ENCODE measurements at places on chromosomes 6 and 20.

GRCh38 chr6:70860045-70860444, 96.8 kb downstream of the B3GAT2 start:
- no peak for DNase-seq

DNA sequence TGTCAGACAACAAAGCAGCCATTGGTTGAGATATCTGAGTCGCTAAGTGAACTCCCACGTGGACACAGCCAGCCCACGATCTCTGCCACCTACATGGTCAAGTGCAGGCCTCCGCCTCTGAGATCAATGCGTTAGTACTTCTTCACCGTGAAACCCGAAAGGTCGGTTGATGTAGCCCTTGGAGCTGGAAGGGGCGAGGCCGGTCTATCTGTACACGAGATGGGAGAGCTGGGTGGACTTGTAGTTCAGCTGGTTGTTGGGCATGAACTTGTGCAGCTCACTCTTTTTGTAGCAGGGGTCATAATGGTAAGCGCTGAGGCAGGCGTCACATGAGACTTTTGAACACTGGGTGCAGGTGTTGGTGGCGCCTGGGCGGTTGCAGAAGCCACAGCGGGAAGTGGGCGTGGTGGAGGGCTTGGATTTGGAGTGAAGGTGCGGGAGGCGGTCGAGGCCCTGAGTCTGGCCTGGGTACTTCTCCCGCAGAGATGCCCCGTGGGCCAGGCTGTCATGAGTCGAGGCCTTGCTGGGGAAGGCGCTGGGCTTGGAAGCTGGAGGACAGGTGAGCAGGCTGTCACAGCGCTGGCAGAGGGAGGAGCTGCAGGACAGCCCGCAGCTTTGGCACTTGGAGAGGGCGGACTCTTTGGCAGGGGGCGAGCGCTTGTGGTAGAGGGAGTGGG, 9.8 kb downstream of the SPATA2 start:
- DNase-seq: no peak

DNA sequence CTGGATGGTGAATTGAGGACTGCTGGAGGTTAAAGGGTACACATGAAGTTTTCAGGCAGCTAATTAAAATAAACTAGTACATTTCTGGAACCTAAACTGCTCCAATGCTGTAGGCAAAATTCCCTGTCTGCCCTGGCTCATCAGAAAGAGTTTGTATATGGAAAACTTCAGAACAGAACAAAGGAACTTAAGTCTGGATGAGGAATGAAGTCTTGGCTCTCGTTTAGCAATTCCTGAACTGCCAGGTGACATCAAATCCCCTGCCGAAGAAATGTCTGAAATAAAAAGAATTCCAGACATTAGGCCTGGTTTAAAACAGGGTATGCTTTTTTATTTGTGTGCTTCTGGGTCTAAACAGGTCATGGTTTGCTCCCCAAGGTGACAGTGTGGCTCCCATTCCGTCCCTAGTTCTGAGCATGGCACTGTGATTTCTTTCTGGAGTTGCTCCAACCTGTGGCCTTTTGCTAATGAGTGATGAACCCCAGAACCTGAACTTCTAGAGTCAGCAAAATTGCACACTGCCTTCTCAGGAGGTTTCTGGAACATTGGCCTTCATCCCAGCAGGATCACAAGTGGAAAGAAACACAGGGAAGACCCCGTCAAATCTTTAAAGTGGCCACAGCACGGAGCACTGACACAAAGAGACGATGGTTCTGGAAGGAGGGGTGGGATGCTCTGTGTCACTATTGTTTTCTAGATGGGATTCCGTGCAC, 129.4 kb upstream of the NAA20 start:
- no peak for DNase-seq

DNA sequence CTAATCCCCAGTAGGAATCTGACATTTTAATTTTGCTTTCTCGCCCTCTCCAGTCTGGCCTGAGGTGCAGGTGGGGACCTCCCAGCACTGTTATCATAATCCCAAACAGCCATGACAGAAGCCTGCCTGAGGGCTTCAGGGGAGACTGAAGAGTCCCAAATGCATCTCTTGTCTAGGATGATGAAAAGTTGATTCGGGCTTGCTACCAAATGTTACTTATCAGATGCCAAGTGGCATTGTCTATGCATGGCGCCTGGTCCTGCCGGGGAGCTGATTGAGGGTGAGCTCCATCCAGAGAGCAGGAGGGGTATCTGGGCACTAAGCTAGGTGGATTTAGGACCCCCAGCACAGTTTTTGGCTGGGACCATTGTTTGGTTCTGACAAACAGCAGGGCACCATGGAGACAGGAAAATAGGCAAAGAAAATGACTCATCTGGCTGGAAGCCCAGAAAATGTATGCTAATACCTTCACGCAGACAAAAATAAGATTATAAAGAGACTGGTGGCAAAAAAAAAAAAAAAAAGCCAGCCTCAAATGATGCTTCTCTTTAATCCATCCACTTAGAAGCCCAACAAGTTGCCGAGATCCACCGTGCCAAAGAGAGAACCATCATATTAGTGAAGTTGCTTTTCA, 513.7 kb upstream of the SULF2 start:
- no peak for DNase-seq

DNA sequence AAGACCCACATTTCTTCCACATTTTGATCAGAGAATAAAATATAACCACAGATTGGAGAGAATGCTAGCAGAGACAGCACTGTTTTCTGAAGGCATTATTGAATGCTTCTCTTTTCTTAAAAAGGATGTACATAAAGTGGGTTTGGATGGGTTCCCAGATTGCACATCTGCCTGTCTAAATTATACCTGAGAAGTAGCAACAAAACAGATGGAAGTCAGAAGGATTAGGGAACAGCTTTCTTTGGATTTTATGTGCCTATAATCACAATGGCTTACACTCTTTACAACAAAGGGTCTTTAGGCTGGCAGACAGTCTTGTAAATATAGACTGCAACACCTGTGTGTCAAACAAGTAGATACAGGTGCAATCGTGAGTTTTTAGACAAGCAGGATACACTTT, 622.2 kb upstream of the MANEA start:
- DNase-seq: no peak

DNA sequence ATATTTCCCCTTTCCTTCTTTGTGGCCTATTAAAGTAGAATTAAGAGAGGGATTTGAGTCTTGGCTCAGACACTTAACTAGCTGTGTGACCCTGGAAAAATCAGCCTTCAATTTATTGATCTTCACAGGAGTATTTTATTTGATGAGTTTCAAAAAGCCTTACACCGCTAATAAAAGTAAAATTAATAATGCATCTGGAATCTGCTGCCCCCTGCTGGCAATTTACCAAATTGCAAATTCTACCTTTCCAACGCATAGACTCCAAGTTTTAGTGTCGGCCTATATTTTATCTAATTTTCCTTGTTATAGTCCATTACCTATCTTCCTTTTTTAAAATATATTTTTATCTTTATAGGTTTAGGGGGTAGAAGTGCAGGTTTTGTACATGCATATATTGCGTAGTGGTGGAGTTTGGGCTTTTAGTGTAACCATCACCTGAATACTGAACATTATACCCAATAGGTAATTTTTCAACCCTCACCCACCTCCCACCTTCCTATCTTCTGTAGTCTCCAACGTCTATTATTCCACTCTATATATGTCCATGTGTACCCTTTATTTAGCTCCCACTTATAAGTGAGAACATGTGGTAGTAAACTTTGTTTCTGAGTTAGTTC, 46.3 kb downstream of the GOPC start:
- DNase-seq: no peak

DNA sequence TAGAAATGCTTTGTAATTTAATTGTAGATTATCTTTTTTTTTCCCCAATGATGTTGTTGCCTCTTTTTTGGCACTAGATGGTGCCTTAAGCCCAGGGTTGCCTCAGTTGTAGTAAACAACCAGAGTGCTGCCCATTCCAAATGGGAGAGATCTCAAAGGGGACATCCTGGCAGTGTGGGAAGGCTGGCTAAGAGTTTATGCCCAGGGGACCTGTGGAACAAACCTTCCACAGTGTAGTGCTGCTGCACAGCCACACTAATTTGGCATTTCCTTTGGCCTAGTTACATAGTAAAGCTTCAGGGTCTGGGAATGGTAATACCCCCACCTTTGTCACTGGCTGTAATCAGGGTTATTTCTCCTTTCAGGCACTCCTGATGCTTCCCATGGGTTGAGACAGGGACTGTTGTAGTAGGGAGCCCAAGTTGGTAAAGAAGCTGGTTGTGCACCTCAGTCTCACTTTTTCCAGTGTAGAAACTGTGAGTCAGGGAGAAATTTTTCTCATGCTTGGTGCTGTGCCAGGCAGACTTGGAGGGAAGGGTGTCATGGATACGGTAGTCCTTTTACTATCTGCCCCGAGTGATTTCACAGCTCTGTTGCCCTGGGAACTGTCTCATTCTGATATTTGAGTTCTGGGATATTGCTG, 177.8 kb upstream of the ECI2 start:
- no peak for DNase-seq

DNA sequence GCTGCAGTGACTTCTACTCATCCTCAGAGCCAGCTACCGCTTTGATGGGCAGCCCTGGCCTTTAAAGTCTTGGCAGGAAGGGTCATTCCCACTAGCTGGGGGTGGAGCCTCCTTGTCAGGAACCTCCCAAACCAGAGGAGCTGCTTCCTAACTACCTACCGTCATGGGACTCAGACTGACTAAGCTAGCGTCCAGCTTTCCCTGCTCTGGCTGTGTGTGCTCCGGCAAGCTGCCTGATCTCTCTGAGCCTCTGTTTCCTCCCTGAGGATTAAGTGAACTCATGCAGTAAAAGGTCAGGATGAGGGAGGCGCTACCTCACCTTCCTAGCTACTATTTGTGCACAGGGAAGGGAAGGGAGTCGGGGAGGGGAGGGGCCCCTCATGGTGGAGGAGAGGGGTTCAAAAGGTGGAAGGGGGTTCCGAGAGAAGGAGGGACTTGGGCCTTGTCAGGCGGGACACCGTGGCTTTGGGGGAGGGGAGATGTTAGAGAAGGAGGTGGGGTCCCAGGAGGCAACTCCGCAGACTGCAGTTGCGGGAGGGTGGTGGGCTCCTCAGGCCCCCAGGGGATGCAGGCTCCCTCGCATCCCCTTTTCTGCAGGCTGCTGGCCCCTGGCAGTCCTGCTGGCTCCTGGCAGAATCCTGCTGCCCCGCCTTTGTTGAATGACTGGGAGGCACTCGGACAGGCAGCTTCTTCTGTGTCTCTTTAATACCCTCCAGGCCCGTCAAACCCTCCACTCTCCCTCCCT, 9.8 kb downstream of the DUSP15 start:
- no peak for DNase-seq

GRCh38 chr6:24149836-24150235, 23.8 kb downstream of the NRSN1 start:
- DNase-seq: no peak

DNA sequence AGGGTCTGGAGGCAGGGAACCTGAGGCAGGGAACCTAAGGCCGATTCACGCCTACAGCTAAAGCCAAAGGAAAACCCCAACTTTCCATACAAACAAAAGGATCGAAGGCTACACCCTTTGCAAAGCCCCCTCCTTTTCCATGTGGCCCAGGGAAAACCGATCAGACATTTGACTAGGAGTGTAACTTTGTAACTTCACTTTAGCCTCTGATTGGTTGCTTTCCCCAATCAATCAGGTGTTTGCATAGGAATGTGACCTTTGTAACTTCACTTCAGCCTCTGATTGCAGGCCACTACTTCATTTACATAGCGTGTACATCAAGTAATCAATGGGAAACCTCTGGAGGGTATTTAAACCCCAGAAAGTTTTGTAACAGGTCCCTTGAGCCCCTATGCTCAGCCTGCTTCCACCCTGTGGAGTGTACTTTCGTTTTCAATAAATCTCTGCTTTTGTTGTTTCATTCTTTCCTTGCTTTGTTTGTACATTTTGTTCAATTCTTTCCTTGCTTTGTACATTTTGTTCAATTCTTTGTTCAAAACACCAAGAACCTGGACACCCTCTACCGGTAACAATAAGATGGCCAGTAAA, 43.3 kb downstream of the CHD6 start:
- no peak for DNase-seq

GRCh38 chr20:45105317-45105716, 4.4 kb upstream of the KCNS1 start:
- DNase-seq: no peak

DNA sequence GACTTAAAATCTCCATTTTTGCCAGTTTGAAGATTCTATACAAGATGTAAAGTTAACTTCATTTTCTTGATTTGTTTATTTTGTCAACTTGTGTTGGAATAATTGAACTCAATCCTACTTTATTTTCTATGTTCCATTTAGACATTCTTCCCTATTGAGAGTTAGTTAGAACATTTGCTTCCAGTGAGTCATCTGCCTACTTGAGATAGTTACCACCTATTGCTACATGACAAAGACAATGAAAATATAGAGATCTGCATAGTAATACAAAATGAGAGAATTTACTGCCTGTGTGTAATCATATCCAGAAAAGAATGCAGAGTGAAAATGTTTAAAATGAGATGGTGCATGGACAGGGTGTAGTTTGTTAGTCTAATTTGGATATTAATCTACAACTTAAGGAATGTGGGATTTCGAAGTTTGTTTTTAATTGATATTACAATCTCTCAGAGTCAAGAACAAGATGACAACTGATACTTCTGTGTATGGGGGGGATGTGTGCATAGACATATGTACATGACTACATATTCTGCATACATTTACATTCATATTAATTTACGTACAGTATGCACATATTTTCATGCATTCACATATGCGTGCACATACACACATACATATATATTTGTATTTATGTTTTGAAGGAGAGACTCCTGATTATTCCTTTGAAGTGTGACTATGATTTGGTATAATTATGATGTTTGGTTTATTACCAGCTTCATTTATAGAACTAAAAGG, 420.1 kb downstream of the NKAIN2 start:
- no peak for DNase-seq

- no peak for DNase-seq
Observed at GRCh38 chr20:40433341-40433861, 255.6 kb downstream of the MAFB start.

GRCh38 chr6:32170294-32170693, 5.6 kb downstream of the AGPAT1 start:
- DNase-seq: no peak

DNA sequence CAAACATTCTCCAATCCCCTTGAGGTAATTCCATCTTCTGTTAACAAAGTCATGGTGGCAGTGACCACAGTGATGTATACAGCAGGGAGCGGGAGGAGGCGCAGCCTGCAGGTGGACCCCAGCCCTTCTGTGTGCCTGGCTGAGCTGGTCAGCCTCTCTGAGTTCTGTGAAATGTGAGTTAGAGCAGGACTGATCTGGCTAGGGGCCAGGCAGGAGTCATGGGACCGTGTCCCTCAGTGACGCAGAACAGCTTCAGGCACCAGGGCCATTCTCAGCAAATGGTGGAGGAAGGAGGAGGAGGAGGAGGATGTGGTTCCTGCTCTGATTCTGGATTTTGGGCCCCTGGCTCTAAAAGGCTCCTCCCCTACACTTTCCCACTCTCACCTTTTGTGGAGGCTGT, 6.9 kb downstream of the PHACTR3 start:
- peak; percentile 47 for DNase-seq

- no peak for DNase-seq
Observed at GRCh38 chr20:5767493-5768098, 17.4 kb downstream of the SHLD1 start.

All from frontal cortex (tissue), 4 donors.